Activated T-helper 2 cell treated with anti-CD3 and anti-CD28 coated beads, Interferon-gamma antibody, Interleukin-2, Interleukin-4, amounts not matched to agents 10 μg/mL and 5 μg/mL and 100 μg/mL, durations not matched to agents 14 hours and 24 hours and 36 hours (primary cell): ENCODE measurements at places on chromosomes 2 and 18. TPM values are rescaled to one million over a fixed set of nuclear protein-coding genes. Genes with fewer than 3 reads are reported as not detected.

DNA sequence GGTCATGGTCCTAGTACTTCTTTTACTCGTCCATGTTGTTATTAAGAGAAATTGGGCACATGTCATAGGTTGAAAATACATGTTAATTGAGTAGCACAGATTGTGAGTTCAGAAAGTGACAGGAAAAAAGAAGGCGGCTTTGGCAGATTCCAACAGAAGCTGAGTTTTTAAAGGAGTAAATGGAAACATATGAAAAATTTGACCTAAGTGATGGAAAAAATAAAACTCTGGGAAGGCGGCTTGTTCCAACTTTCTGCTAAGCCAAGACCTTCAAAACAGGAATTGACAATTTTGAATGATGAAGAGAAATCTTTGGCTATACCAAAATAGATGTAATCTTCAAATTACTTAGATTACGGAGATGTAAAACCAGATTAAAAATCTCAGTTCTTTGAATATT lies 868.0 kb downstream of the EPHA4 start:
- no peaks in the 10 kb centered on the region for H3K36me3 ChIP-seq
- H3K27me3 ChIP-seq: no peaks in the 10 kb centered on the region
- no peak overlapping the region for H3K4me3 ChIP-seq

- peaks cover 10% of the 10 kb centered on the region for H3K27me3 ChIP-seq
- H3K27ac ChIP-seq: no peak overlapping the region
- no peaks in the 10 kb centered on the region for H3K36me3 ChIP-seq
- no peak for DNase-seq
- no peak overlapping the region for H3K4me3 ChIP-seq
Measured at GRCh38 chr2:232342635-232343565, 35.7 kb upstream of the ALPP start.

DNA sequence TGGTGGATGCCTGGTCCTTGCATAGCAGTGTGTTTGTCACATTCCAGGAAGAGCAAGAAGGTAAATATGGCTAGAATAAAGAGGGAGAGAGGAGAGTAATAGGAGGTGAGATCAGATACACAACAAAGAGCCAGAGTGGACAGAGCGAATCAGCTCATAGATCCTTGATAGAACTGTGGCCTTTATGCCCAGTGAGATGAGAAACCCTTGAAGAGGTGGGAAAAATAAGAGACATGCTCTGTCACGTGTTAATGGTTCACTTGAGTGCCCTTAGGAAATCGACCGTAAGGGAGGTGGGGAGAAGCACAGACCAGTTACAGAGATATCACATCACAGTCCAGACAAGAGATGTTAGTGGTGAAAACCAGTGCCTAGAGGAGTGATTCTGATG lies 84.7 kb upstream of the RAB27B start:
- H3K27ac ChIP-seq: no peak overlapping the region
- H3K4me3 ChIP-seq: no peak overlapping the region
- peaks cover 17% of the 10 kb centered on the region for H3K27me3 ChIP-seq
- DNase-seq: no peak
- no peaks in the 10 kb centered on the region for H3K36me3 ChIP-seq

DNA sequence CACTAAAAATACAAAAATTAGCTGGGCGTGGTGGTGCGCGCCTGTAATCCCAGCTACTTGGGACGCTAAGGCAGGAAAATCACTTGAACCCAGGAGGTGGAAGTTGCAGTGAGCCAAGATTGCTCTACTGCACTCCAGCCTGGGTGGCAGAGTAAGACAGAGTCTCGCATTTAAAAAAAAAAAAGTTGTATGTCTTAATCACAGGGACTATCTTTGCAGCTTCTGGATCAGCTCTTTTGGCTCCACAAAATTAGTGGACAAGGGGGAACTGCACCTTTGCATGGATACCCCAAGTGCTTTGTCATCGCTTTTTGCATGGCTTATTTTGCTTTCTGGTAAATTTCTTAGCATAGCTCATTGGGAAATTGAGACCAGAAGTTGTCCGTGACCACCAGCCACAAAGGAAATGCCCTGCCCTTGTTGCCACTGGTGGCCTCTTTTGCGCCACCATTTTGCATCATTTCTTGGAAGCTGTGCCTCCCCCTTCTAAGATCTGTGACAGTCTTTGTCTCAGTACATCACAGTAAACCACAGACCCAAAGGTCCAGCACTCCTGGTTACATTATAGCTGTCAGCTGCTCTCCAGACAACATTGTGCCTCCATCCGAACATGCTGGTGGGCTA lies 43.9 kb upstream of the PCBP1 start:
- H3K27me3 ChIP-seq: no peaks in the 10 kb centered on the region
- DNase-seq: peak; percentile 59
- H3K27ac ChIP-seq: peak overlapping the region; percentile 87

DNA sequence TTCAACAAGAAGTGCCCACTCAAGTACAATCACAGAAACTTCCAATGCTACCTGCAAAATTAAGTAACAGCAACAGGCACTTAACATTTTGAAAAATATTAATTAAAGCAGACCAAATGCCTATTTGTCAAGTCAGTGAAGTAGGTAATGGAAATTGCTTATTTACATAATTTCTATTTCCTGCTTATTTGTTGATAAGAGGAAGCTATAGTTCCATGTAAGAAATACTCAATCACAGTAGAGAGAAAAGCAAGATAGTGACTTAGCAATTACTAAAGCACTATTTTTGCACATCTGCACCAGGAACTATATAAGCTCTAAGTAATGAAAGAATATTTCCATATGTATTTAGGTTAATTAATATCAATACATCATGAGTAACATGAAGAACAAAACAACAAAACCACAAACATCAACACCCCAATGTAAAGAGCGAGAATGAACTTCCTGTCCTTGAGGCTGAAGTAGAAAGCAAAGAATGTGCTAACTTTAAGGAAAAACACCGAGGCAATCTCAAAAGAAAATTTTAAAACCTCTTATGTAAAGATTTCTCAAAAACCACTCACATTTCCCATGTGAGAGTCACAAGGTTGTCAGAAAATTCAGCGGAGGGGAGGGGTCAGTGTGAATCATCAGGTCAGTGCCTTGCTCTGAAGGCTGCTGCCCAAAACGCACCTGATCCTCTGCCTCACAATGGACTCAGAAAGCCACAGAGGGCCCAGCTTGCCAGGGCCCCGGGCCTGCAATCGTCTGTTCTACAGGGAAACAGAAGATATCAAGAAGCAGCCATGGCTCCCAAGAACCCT lies 12.5 kb downstream of the NPC1 start:
- H3K4me1 ChIP-seq: peaks cover 29% of the 10 kb centered on the region
- H3K27me3 ChIP-seq: no peaks in the 10 kb centered on the region
- H3K27ac ChIP-seq: peak overlapping the region; percentile 77
- no peak for DNase-seq
- H3K4me3 ChIP-seq: peak overlapping the region; percentile 46

The EMX1 gene
- total RNA-seq: not detected in 2 replicates

The RGPD3 gene
- total RNA-seq: 0.30 and 0.34 TPM in 2 replicates

The FBXO48 gene
- 1.3 TPM in 2 replicates for total RNA-seq

The CCDC121 gene
- 0.57 and 0.73 TPM in 2 replicates for total RNA-seq

The RGPD4 gene
- total RNA-seq: 0.07 TPM in 2 replicates

The MFSD2B gene
- total RNA-seq: 0.14 TPM in 1 of 2 replicates, not detected in the other

The SRD5A2 gene
- not detected in 2 replicates for total RNA-seq

The TMEM17 gene
- 0.23 TPM in 1 of 2 replicates, not detected in the other for total RNA-seq

The ASPRV1 gene
- 1.0 and 1.1 TPM in 2 replicates for total RNA-seq

The GYPC gene
- total RNA-seq: 119 and 128 TPM in 2 replicates

The AGFG1 gene
- total RNA-seq: 137 and 139 TPM in 2 replicates
